ENCODE measurements at places on chromosomes 12 and 14.

DNA sequence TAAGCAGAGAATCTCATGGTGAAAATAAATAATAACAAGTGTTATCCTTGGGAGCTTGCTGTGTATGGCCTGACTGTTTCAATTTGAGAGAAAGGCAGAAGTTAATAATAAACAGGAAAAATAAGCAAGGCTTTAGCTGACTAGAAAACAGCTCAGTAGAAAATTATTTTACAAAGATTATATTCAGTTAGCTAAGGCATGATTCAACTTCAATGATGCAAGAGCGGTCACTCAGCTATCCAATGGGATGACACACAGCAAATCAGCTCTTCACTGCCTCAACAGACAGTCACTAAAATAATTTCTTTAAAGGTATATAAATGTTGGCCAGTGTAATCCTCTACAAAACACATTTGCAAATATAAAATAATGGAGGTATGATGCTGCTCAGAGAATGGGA is 18.6 kb downstream of the GSTZ1 start:
- no peak for DNase-seq

DNA sequence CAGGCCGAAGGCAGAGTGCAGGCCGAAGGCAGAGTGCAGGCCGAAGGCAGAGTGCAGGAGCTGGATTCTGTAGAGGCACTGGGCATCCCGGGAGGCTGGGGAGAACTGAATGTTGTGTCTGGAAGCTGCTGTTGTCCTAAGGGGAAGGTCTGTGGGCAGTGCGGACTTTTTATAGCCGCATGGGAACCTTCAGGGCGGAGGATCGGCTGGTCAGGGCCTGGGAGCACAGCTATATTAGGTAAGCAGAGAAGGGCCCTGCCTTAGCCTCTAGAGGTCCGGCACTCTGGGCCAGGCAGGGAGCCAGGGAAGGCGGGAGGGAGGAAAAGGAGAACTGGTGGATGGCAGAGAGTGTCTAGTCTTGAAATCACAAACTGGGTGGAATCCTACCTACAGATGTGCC is 14.2 kb downstream of the CABP1 start:
- DNase-seq, result no peak

GRCh38 chr14:53273671-53274072 is 120.5 kb upstream of the DDHD1 start:
- DNase-seq, result no peak

DNA sequence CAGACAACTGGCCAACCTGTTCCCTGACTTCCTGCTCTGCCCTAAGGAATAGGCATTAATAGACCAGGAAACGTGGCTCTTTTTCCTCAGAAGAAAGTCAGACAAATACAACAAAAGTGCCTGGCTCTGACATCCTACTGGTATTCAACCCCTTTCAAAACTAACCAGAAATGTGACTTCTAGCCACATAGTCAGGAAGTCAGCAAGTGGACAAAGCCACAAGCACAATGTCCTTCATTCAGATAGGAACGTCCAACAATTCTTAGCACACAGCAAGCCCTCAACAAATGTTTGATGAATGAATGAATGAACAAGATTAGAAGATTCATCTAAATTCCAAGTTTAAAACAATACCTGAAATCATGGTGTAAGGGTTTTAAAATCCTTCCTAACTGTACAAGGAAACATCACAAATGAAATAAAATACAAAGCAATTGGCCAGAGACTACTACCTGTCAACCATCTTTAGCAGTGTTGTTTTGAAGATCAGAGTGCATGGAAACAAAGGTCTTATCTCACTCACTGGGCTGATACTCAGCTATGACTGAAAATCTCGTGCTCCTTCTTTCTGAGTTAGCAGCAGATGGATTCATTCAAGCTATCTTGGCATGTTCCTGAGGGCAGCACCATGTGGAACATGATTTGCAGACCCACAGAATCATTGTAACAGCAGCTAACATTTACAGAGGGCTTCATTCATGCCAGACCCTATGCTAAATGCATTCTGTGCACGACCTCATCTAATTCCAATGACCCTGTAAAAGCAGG is 16.5 kb downstream of the APPL2 start:
- DNase-seq, result no peak

- no peak for DNase-seq
Observed at GRCh38 chr14:47208434-47208833, 467.0 kb downstream of the MDGA2 start.

GRCh38 chr12:53068811-53069585 is 10.2 kb downstream of the SPRYD3 start:
- DNase-seq, result no peak

DNA sequence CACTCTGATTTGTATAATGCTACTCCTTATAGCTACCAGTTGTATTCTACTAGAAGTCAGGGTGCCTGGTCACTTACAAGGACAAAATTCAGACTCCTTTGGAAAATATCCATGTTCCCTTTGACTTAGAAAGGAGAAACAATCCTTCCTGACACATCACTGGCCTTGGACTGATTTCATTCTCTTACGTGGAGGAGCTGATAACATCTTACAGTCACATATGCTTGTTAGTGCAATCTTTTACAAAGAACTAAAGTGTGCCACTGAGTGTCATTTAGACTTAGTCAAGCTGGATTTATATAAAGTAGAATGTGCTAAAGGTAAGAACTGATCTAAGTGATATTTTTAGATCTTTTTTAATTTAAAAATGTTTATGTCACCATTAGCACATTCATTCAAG is 131.0 kb upstream of the TMTC2 start:
- DNase-seq, result no peak

- no peak for DNase-seq
Observed at GRCh38 chr12:64944966-64945365, 120.5 kb downstream of the TBC1D30 start.

- no peak for DNase-seq
Observed at GRCh38 chr12:51898506-51898905, 8.8 kb upstream of the ACVRL1 start.

DNA sequence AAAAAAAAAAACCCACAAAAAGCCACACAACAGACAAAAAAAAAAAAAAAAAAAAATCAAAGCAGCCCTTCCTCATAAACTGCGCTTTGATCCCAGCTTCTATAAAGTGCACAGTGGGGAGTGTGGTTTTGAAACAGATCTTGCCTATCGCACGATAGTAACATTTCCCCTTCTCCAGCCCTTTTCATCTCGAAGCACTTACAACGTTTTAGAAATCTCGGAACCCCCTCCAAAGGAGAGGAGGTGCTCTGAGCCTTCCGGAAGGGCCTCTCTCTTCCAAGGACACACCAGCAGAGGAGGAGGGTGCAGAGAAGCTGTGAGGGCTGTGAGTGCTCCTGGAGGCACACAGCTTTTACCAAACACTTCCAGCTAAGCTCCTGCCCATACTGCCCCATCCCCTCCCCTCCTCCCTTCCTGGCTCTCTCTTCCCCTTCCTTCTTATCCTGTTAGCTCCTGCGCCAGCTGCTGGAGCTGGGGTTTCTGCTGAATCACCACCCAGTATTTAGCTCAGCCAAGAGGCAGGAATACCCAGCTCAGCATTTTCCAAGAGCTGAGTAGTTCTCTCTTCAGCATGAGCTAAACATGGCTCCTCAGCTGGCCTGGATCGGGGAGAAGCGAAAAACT is 28.4 kb downstream of the SLC7A8 start:
- DNase-seq, result no peak

GRCh38 chr12:127729381-127729780 is 537.6 kb upstream of the TMEM132C start:
- DNase-seq, result no peak

DNA sequence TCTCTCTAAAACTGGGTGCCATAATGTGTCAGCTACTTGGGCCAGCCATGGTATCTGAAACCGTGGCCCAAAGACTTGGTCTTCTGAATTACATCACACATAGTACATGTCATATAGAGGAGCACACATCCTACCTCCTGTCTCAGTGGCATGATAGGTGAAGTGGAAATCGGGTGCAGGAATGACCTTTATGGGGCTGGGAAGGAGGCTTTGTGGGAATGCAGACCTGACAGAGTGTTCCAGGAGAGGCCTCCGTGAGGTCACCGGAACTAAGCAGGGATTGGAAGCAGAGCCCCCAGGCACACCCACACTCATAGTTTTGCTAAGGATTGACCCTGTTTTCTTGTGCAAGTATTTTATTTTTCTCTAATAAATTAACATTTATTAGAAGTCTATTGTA is 82.6 kb downstream of the NTF3 start:
- DNase-seq, result no peak

DNA sequence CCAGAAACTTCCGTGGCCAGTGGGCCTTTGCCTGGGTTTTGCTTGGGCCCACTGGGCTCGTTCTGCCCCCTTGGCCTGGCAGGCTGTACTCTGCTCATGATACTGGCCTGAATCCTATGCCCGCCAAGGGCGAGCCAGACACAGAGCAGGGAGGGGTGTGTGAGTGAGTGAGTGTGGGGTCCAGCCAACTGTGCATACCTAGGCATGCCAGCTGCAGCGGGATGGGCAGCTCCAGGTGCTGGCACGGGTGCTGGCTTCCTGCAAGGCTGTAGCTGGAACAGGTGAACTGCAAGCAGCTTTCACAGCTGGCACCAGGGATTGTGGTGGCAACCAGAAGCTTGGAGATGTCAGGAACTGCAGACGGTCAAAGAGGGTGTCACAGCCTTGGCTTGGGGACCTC is 1276.4 kb downstream of the SLC16A7 start:
- DNase-seq, result no peak

- DNase-seq, result no peak
Observed at GRCh38 chr14:48401321-48401720, 725.9 kb upstream of the MDGA2 start.

DNA sequence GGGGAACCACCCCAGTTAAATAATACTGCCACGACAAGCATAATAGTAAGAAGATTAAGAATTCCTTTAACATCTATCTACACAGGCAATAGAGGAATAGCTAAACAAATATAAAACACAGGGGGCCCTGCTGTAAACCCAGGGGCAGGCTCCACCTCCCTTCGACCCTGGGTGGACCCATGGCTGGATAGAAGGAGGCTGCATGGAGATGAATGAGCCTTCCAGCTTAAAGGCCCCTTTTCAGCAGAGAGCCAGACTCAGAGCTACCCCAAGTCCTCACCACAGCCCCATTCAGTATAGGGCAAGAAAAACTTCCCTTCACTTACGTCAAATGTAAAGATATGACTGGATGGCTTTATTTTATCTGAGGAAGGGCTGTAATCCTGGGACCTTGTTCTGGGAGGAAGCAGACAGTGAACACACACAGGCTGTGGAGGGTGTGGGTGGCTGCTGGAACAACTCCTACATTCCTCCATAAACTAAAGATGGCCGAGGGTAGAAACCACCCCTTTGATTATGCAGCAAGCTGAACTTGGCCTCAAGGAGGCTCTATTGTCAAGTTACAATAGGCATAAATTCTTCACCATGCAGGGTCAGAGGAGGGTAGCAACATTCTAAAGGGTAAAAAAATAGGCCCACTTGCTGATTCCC is 30.4 kb downstream of the NUAK1 start:
- no peak for DNase-seq

GRCh38 chr14:52366796-52367315 is 52.7 kb downstream of the PTGER2 start:
- DNase-seq, result no peak

- no peak for DNase-seq
Observed at GRCh38 chr14:26730929-26731618, 133.2 kb upstream of the NOVA1 start.

GRCh38 chr14:57982804-57983634 is 117.1 kb upstream of the SLC35F4 start:
- DNase-seq, result no peak

DNA sequence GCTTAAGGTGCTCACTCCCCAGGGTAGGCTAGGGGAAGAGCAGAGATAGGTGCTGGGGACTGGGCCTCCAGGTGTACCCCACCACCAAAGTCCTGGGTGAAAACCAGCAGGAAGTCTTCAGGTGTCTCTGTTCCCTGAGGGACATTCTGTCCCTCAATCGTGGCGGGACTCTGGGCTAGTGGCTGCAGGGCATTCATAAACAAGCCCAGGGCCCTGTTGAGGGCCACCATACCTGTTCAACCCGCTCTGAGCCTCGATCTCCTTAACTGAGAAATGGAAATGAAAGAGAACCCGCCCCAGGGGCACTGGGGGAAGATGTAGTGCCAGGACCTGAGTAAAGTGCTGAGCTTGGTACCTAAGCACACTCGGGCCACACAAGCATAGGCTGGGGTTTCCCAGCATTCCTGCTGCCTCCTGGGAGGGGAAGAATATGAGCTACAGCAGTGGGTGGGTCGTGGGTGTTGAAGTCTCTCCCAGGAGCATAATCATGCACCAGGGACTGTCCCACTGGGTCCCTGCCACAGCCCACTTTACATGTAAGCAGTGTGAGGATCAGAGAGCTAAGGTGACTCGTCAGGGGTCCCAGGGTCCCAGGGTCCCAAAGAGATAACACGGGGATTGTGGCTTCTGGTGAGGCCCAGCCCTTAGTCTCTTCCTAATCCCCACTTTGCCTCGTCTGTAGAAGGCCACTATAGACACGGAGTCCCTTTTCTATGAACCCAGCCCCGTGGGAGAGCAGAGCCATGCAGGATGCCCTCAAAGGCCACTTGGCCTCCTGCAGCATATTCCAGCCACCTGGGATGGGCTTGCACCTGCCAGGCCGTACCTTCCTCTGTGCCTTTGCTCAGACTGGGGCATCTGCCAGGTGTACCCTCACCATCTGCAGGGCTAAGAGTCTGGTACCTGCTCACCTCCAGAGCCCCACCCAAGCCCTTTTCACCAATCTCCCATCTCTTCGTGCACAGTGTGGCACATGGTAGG is 14.4 kb downstream of the FAM222A start:
- DNase-seq, result no peak

- DNase-seq, result no peak
Observed at GRCh38 chr12:131136539-131136872, 182.8 kb downstream of the ADGRD1 start.

- DNase-seq, result no peak
Observed at GRCh38 chr12:74791365-74791764, 253.7 kb downstream of the ATXN7L3B start.

GRCh38 chr12:64128366-64128765 is 93.7 kb downstream of the KICS2 start:
- DNase-seq, result no peak

DNA sequence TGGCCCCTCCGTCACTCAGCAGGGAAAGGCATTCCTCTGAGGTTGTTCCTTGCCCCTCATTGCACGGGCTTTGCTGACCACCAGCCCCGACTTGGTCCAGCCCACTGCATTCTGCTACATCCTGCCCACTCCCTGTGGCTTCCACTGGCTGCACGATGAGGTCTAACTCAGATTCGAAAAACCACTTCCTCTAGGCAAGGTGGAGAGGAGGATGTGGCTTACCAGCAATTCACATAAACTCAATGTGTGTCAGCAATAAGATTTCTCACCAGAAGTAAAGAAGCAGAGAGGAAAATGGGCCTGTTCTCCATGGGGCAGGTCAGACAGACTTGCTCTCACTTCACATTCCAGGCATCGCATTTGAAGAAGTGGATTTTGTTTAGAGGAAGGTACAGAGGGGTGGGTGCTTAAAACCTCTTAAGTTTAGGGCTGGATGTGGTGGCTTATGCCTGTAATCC is 14.7 kb downstream of the GPR68 start:
- peak; percentile 54 for DNase-seq

- no peak for DNase-seq
Observed at GRCh38 chr12:116169071-116169470, 108.4 kb downstream of the MED13L start.

- no peak for DNase-seq
Observed at GRCh38 chr14:90297876-90298629, 33.7 kb downstream of the NRDE2 start.

- peak; percentile 15 for DNase-seq
Observed at GRCh38 chr12:123983822-123984485, 10.9 kb downstream of the ZNF664 start.

- DNase-seq, result no peak
Observed at GRCh38 chr12:91225316-91225715, 42.7 kb upstream of the DCN start.

GRCh38 chr12:118044075-118044474 is 16.9 kb downstream of the WSB2 start:
- DNase-seq, result no peak
